ENCODE measurements at places on chromosomes 1 and 21.

DNA sequence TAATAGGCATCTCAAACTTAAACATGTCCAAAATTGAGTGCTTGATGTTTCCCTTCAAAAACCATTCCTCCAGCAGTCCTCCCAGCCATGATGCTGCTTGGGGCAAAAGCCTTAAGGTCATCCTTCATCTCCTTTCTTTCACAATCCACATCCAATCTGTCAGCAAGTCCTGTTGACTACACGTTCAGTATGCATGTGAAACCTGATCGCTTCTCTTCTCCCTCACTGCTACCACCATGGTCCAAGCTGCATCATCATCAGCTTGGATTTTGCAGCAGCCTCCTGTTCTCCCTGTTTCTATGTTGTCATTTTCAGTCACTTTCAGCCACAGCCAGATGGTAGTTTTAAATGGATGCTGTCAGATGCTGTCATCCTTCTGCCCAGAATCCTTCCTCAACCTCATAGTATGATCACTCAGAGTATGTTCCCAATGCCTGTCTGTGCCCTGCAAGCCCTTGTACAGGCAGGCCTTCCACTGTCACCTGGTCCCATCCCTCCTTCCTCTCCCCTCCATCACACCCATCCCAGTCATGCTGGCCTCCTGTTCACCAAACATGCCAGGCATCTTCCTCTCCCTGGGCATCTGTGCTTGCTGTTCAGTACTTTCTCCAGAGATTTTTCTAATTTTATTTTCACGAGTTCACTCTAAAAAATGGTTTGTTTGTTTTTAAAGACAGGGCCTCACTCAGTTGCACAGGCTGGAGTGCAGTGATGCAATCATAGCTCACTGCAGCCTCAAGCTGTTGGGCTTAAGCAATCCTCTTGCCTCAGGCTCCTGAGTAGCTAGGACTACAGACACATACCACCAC lies 66.0 kb downstream of the SYDE2 start:
- no peak for DNase-seq

- DNase-seq = no peak
Observed at GRCh38 chr1:53376041-53376461, 48.2 kb upstream of the LRP8 start.

DNA sequence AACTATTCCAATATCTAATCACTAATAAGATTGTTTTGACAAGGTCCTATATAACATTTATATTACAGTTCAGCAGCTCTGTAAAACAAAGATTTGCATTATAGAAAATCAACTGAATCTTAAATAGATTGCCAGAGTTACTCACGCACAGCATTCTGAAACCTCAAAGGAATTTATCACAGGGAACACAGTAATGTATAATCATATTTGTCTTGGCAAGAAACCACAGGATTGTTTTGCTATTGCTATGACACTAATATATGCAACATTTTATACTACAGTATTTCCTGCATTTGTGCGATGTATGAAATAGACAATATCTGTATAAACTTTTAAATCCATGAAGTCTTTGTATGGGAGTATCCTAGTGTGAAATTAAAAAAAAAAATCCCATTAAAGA lies 101.4 kb downstream of the PLPPR5 start:
- no peak for DNase-seq

GRCh38 chr1:39752703-39753102 lies 14.0 kb downstream of the PPIE start:
- no peak for DNase-seq

GRCh38 chr1:1928231-1929101 lies 9.4 kb upstream of the TMEM52 start:
- no peak for DNase-seq

Measured in COR-L47 (cell line).